Activated naive CD8-positive, alpha-beta T cell treated with anti-CD3 and anti-CD28 coated beads, Interleukin-2, amount 50 U/mL, for 24 hours (primary cell): ENCODE measurements at places on chromosomes 3 and 15.

- DNase-seq = no peak
These were observed 186.2 kb downstream of the CD47 start for GRCh38 chr3:107904536-107905066.

DNA sequence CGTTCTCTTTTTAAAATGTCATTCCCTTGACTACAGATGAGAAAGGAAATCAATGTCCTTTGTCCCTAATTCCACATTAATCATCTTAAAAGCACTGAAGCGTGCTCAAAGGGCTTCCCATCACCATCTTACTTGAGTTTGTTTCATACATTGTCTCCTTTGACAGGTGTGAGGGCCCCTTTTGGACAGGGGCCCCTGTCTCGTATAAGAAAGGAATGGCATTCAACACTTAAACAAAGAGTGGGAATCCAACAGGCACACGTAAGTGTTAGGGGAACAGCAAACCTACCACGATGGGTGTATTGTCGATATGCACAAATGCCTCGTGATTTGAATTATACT lies 5.0 kb downstream of the SSUH2 start:
- DNase-seq = no peak

GRCh38 chr3:58321791-58322190 lies 10.9 kb upstream of the PXK start:
- DNase-seq = no peak

DNA sequence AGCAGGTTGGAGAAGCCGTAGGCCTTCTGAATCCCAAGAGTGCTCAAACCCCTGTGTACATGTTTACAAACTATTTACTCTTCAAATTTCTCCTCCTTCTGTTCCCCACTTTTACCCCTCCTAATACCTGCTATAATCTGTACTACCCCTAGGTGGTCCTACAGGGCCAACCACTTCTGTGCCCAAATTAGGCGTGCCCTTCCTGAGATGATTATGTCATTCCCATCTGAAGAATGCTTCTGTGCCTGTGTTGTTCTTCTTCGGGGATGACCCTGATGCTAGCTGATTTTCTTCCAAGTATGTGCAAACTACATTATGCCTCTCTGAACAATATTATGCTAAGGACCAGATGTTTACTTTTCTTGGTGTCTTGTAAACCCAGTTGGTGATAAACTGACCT lies 20.5 kb downstream of the RBP2 start:
- no peak for DNase-seq

DNA sequence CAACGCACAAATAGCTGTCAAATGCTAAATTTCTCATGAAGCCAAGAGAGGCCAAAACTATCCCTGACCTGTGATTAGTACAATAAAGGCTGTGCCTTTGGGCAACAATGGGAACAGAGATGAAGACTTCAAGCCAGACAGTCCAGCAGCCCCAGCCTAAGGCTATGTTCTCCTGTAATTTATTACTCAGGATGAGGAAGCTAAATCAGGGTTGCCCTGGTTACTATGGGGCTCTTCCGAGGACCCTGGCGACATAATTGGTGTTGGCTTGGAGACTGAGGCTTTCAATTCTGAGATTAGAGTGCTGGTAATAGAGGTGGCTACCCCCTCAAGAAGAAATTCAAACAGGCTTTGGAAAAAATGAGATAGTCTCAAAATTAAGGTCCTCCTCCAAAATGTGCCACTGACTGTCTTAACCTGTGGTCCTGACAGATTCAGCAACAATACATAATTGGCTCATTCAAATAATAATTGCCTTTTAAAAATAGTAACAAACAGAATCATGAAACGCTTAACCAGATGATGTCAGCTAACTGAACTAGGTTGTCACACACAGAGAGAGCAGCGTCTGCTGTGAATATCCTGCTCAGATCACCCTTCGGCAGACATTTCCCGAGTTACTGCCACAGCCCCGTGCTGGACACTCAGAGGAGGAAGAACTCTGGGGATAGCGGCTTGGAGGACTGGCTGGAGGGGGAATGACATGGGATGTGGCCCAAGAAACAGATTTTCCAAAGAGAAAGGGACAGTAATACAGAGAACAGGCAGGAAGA lies 43.0 kb downstream of the NSMCE3 start:
- no peak for DNase-seq

GRCh38 chr3:14511623-14512280 lies 28.4 kb downstream of the GRIP2 start:
- DNase-seq = no peak

- no peak for DNase-seq
These were observed 222.7 kb downstream of the EFHB start for GRCh38 chr3:19711160-19711782.

DNA sequence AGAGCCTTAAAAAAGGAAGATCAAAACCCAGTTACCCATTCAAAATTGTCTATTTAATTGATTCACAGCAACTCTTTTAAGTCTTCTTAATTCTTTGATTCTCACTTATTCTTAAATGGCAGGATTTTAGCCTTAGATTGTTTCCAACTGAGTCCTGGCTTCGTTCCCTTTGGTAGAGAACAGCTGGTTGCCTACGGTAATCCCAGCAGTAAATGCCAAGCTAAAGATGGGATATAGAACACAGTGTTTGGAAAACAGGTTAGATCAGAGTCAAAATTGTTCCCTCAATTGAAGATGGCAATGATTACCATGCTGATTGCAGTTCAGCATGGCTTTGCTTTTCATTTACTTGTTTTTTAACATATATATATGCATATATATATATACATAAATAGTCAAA lies 300.9 kb downstream of the PYDC2 start:
- no peak for DNase-seq

DNA sequence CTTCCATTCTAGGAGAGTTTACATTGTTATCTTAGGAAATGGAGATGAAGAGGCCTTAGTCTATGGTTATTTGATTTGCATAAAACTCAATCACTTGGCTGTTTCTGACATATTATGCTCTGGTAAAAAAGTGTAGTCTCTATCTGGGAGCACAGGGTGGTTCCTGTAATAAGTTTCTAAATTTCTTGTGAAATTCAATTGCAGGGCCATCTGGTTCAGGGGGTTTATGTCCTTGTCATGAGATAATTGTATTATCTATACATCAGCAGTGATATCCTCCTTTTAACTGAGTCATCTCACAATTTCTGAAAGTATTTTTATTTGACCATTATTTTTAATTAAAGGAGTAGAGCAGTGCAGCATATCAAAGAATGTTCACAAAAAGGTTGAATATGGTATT lies 203.3 kb downstream of the MFSD1 start:
- DNase-seq = no peak

DNA sequence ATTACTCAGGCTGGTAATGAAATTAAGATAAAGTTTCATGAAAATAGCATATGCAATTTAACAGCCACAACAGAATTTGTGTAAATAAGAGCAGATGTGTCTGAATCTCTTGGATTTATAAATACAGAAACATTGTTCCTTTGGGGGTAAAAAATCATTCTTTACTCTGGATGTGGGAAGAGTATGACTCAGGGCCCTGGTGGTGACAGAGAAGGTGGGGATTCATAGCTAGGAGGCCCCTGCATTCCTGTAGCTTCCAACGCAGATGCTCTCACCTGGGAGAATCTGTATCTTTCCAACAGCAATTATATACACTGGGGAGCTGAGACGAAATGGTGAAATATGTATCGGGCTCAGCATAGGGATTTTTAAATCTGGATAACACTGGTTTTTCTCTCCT lies 167.6 kb upstream of the CADPS start:
- no peak for DNase-seq

DNA sequence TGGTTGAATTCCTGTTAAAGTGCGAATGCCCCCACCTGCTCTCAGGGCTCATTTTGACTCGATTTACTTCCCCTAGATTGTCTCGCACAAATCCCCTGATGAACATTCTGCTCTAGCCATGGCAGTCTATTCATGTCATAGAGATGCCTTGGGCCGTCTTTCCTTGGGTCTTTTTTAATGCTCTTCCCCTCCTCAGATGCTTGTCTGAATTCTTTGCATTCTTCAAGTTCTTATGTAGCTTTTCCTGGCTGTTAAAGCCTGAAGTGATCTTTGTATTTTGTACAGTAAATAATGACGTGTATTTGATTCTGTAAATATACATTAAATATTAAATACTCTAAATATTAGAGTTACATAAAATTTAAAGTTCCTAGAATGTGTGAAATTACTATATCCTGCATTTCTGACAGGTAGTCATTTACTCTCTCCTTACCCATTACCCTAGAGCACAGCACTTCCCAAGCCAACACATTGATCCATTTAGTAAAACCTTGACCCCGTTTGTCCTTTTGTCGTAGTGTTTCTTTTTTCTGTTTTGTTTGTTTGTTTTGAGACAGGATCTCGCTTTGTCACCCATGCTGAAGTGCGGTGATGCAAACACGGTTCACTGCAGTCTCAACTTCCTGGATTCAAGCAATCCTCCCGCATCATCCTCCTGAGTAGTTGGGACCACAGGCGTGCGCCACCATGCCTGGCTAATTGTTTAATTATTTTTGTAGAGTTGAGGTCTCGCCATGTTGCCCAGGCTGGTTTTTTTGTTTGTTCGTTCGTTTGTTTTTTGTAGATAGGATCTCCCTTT lies 47.9 kb downstream of the YEATS2 start:
- no peak for DNase-seq

DNA sequence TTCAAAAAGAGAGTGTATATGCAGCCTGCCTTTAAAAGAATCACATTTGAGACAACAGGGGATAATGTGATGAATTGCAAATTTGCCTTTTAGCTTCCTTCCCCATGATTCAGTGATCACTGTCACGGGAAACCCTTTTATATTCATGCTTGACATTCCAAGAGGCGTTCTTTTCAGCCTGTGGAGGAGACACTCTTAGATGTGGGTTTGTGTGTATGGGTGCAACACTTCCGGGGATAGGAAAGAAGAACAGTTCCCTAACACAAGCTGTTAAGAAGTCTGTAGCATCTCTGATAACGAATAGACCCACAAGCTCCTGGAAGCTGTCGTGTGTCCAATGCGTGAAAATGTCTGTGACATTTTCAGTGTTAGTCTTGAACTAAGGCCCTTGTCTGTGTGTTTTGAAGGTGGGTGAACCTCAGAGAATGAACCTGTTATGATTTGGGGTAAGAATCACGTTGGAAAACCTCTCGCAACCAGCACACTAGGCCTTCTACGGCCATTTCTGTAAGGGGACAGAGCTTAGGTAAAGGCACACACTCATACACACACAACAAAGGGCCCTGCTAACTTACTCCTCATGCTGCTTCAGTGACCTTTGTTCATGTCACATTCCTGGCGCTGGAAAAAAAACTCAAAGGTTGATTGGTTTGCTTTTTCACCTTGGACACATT lies 229.2 kb upstream of the ST8SIA2 start:
- no peak for DNase-seq

DNA sequence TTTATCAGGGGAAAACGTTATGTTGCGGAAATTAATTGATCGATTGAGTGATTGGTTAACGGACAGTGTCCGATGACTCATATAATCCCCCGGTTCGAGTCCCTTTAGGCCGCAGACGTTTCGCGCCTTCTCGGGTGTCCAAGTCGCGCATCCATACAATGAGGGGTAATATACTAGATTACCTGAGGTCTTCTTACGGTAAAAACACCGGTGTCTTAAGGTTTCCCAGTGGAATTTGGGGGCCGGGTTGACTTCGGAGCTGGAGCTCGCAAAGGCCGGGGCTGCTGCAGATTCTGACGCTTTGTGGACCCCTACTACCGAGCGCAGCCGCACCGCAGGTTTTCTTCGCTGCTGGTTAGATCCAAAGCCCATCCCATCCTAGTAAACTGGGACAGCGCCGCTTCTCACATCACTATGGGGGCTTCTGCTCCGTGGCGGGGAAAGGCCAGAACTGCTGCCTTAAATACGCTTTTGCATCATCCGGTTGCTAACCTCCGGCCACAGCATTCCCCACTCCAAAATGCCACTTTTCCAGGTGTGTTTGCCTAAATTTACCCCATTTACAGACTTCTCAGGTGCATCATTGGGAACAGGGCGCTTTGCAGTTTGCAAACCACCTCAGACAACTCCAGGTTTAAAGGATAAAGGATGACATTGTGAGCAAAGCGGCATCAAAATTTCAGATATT lies 858 bp upstream of the SACM1L start:
- peak; percentile 50 for DNase-seq

DNA sequence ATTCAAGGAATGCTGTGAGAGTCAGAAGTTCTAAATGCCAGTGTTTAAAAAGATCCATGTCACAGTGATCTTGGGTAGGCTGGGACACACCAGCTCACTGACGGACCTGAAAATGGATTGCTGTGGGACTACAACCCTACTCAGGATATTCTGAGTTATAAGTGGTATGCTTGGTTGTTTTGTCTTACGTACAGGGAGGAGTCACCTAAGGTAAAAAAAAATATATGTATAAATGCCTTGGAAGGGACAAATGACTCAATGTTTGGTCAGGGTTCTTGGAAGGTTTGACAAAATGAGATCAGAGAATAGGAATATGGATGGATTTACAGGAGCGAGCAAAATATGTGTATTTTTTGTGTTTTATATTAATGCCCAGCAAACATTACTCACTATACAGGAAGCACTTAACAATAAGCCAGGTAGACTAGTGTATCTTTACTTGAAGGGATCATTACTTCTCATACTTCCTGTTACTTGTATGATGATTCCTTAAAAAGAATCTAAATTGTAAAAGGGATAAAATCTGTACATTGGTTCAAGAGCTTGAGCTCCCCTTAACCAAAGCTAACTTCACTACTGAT lies 767.3 kb downstream of the GBE1 start:
- no peak for DNase-seq

DNA sequence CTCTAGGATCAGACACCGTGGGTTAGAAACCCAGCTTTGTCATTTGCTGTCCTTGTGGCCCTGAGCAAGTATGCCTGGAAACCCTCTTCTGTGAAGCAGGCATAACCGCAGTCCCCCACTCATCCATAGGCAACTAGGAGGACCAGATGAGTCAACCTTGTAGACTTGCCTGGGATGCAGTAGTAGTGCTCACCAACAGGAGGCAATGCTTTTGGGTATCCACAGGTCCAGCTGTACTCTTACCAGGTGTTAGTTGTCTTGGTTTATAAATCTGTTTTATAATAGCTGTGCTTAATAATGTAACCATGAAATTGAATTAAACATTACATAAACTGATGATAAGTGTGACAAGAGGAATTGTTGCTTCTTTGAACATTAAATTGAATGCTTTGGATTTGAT lies 389.3 kb downstream of the IL20RB start:
- no peak for DNase-seq

GRCh38 chr3:193129607-193130006 lies 111.4 kb upstream of the PLAAT1 start:
- DNase-seq = no peak
